ENCODE measurements at places on chromosomes 13 and 19. TPM values are rescaled to one million over a fixed set of nuclear protein-coding genes. Genes with fewer than 3 reads are reported as not detected.

IGSF23 gene
- total RNA-seq, result not detected

ZNF471 gene
- total RNA-seq, result 0.55 TPM

LILRA1 gene
- not detected for total RNA-seq

NAT14 gene
- total RNA-seq, result 14.6 TPM

SLC35E1 gene
- 46.2 TPM for total RNA-seq

GTF2F1 gene
- 64.7 TPM for total RNA-seq

PSMD8 gene
- total RNA-seq, result 204 TPM

SBK3 gene
- not detected for total RNA-seq

CCDC70 gene
- total RNA-seq, result not detected

PLIN4 gene
- not detected for total RNA-seq

MEIS3 gene
- total RNA-seq, result not detected

KANK3 gene
- 3.2 TPM for total RNA-seq

SRRM5 gene
- 0.79 TPM for total RNA-seq

RASIP1 gene
- not detected for total RNA-seq

ZNF497 gene
- 0.91 TPM for total RNA-seq

URAD gene
- not detected for total RNA-seq

TNFRSF19 gene
- total RNA-seq, result 0.28 TPM

MCEMP1 gene
- not detected for total RNA-seq

IGFLR1 gene
- total RNA-seq, result 117 TPM
